Dermis blood vessel endothelial cell (primary cell): ENCODE measurements at places on chromosomes 6 and 20. TPM values are rescaled to one million over a fixed set of nuclear protein-coding genes. Genes with fewer than 3 reads are reported as not detected.
A peak's percentile ranks its signal among the peaks of the same experiment; 100 is the strongest.

The MAPK14 gene
- total RNA-seq, result 71.8 and 77.0 TPM in 2 replicates

The GNAS-AS1 gene
- total RNA-seq, result not detected in 2 replicates

GRCh38 chr6:90939906-90940305 lies 353.0 kb upstream of the MAP3K7 start:
- DNase-seq, result no peak

GRCh38 chr20:58097429-58097828 lies 131.0 kb downstream of the ANKRD60 start:
- DNase-seq, result no peak

DNA sequence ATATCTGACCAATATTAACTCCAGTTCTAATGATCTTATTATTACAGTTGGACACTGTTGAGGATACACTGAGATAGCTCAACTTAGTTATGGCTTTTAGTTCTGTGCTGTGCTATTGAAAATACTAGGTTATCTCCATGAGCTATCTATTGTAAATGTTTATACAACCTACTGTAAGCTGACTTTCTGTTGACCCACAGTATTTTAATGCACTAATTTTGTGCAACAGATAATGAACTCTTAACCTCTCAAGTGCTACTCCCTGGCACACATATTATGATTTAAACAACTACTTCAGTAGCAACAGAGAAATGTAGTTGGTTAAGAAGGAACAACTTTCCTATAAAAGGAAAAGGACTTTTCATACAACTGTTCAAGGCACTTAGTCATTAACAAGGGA lies 5.2 kb upstream of the MMS22L start:
- DNase-seq, result no peak

The BTBD3 gene
- 65.3 and 84.9 TPM in 2 replicates for total RNA-seq

DNA sequence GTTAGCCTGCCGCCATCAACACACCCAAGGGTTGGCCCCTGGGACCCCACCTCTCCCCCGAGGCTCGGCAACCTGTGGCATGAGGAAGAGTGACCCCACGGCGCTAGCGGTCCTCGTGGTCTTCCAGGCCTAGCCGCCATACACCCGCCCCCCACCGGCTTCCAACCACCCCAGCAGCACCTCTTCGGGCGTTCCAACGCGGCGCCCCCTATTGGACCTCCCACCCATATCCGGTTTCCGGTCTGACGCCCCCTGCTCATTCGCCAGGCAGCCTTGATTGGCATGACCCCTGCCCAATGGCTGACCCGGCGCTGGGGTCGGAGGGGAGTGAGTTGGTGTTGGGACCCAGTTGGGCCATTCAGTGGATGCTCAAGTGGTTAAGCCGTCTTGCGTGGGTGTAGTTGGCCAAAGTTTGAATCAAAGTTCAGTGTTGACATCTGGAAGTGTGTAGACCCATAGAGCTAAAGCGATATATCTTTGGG lies at the start of gene GNAS-AS1:
GNAS-AS1 (minus strand) TSS at position 210 of the 482 bp plus-strand sequence.
- peak; percentile 14 for DNase-seq

- no peak for DNase-seq
These were observed 46.3 kb downstream of the NINL start for GRCh38 chr20:25538838-25539665.

The CD109 gene
- total RNA-seq, result 25.2 and 36.3 TPM in 2 replicates

The NR2E1 gene
- total RNA-seq, result not detected in 2 replicates

GRCh38 chr6:37535759-37536490 lies 36.2 kb upstream of the CCDC167 start:
- no peak for DNase-seq

GRCh38 chr20:46681032-46681854 lies 8.0 kb downstream of the TP53RK start:
- DNase-seq, result peak; percentile 78

The HLA-DMB gene
- 1.0 and 2.9 TPM in 2 replicates for total RNA-seq

GRCh38 chr20:59255256-59255655 lies 45.2 kb upstream of the EDN3 start:
- no peak for DNase-seq

- DNase-seq, result no peak
These were observed 29.2 kb upstream of the SMAP1 start for GRCh38 chr6:70638468-70638867.

- DNase-seq, result no peak
These were observed 29.0 kb downstream of the L3MBTL3 start for GRCh38 chr6:130047088-130047995.

The ARFGAP1 gene
- 60.0 and 70.8 TPM in 2 replicates for total RNA-seq

GRCh38 chr20:1503564-1504227 lies 12.5 kb upstream of the SIRPB2 start:
- DNase-seq, result peak; percentile 96

The TTK gene
- total RNA-seq, result 8.5 and 37.9 TPM in 2 replicates

DNA sequence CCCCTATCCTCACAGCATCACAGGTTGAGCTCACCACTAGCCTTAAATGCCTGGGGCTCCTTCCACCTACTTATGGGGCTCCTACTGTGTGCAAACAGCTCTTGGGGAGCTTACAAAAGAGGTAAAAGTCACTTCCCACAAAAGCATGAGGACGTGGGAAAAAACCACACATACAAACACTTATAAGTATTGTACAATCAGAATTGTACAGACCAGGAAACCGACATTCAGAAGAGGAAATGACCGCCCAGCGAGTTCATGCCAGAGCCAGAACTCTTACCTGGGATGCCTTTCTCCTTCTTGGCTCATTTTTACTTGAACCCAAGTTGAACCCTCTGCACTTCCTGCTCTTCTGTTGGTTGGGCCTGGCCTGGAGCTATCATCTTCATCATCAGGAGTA lies 6.3 kb upstream of the PPP1R16B start:
- DNase-seq, result peak; percentile 93

DNA sequence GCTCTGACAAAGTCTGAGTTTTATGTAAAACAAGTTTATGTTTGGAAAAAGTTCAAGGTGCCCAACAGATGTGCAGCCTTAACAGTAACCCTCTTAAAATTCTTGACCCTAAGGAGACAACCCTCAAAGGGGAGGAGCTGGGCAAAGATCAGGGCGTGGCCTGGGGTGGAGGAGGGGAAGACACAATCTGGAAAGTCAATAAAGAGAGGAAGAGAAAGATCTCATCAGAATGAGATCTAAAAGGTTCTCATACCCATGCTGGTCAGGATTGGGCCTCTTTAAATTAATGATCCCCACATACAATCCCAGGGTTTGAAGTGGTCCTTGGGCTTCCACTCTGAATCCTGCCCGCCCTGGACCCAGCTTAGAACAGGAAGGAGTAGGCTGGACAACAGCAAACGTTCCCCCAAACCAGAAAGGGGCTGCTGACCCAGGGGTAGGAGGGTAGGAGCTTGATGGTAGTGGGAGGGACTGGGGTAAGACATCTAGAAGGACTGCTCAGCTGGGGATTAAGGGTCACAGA lies 33.0 kb downstream of the FOXP4 start:
- no peak for DNase-seq

DNA sequence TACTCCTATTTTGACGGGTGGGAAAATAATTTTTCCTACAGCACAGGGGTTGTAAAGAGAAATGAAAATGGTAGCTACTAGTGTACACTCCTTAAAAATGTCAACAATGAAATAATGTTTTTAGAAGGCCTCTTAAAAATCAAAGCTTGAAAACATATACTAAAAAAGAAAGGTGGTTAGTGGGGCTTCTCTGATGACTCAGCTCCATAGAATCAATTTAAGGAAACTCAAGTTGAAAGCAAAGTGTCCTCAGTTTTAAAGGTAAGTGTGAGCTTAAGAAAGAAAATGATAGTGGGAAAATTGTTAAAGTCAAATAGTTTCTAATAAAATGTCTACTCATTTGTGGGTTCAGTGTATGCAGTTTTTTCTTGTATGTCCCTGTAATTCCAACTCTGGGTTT lies 58.2 kb downstream of the ADGRB3 start:
- no peak for DNase-seq

GRCh38 chr20:1808101-1808500 lies 87.1 kb upstream of the SIRPA start:
- no peak for DNase-seq

DNA sequence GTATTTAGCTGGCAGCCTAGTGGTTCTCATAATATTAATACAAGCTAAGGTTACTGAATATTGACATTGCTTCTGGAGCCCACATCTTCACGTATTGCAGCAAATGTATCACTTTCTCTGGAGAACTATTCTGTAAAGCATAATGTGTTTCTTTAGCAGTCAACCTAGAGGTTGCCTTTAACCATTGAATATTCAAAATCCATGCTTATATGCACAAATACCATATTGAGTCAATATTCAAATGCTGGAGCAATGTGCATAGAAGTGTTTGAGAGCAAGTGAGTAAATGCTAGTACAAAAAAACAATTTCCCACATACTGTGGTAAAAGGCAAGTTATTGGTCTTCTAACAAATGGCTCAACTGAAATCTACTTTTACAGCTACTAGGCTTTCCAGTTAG lies 231.8 kb downstream of the TRDN start:
- DNase-seq, result no peak

The RAMACL gene
- 2.9 and 6.6 TPM in 2 replicates for total RNA-seq

The VNN1 gene
- total RNA-seq, result not detected in 2 replicates

GRCh38 chr20:14378326-14378725 lies 40.9 kb upstream of the FLRT3 start:
- DNase-seq, result no peak

- DNase-seq, result no peak
These were observed 16.1 kb downstream of the GMEB2 start for GRCh38 chr20:63610581-63611435.

GRCh38 chr6:38262026-38262425 lies 377.7 kb downstream of the BTBD9 start:
- DNase-seq, result peak; percentile 84

- peak; percentile 22 for DNase-seq
These were observed 250.8 kb upstream of the PRDM1 start for GRCh38 chr6:105835373-105835772.

GRCh38 chr6:48765352-48765961 lies 654.5 kb upstream of the PTCHD4 start:
- peak; percentile 67 for DNase-seq

The SUMO4 gene
- total RNA-seq, result 1.0 and 1.3 TPM in 2 replicates

The SLCO4A1 gene
- total RNA-seq, result 3.7 and 4.8 TPM in 2 replicates

The ADGRB3 gene
- not detected in 2 replicates for total RNA-seq

The DHX16 gene
- 39.3 and 52.6 TPM in 2 replicates for total RNA-seq

The DPPA5 gene
- not detected in 2 replicates for total RNA-seq

GRCh38 chr6:160088069-160088783 lies 33.4 kb upstream of the SLC22A1 start:
- DNase-seq, result peak; percentile 71

DNA sequence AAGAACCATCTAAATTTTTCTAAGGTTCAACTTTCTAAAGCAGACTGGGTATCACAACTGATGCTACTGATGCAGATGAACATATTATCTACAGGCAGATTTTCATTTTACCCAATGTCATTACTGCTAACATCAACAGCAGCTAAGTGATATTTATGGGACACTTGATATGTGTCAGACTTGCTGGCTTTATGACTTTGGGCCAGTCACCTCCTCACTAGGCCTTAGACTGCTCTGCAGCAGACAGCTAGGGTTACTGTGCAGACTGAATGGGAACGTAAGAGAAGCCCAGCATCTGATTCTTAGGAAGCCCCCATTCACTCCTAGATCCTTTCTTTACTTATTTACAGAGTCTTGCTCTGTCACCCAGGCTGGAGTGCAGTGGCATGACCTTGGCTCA lies 66.2 kb downstream of the MYH7B start:
- DNase-seq, result no peak

GRCh38 chr6:8069151-8069550 lies 5.0 kb upstream of the BLOC1S5 start:
- DNase-seq, result no peak

GRCh38 chr20:50582591-50583234 lies 72.5 kb downstream of the PTPN1 start:
- no peak for DNase-seq

DNA sequence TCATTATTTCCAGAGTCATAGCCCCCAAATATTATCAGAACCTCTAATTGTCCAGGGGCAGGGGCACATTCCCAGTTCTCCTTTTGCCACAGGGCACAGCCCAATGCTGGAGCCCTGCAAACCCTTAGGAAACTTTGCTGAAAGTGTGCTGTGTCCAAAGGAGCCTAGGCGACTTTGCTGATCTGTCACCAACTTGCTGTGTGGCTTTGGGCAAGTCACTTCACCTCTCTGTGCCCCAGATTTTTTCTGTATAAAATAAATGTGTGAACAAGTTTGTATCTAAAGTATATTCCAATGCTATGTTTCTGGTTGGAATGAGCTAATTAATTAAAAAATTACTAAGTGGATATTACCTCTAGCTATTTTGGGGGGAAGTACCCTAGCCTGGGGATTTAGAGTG lies 25.4 kb upstream of the BCAS1 start:
- DNase-seq, result no peak

The OTOR gene
- total RNA-seq, result not detected in 2 replicates

The DLK2 gene
- 0.60 and 0.68 TPM in 2 replicates for total RNA-seq

GRCh38 chr6:34478796-34479195 lies 12.9 kb downstream of the PACSIN1 start:
- no peak for DNase-seq

- no peak for DNase-seq
These were observed 947.3 kb downstream of the KIF16B start for GRCh38 chr20:15625981-15626380.

DNA sequence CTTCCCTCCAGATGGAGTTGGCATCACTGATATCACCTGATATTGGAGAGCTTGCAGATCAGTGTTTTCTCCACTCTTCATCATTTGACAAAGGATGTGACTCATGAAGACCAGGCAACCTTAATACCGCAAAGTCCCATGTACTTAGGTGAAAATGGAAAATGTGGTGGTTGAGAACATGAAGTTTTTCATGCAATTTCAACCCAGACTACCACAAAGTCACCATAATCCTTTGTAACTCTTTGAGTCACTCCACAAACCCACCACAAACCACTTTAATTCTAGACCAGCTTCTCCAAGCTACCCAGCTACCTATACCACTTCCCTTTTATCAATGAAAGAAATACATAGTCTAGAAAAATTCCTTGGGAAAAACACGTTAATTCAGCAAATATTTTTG lies 7.1 kb downstream of the NHLRC1 start:
- DNase-seq, result no peak

GRCh38 chr20:47175493-47175892 lies 181.0 kb downstream of the ZMYND8 start:
- peak; percentile 92 for DNase-seq

DNA sequence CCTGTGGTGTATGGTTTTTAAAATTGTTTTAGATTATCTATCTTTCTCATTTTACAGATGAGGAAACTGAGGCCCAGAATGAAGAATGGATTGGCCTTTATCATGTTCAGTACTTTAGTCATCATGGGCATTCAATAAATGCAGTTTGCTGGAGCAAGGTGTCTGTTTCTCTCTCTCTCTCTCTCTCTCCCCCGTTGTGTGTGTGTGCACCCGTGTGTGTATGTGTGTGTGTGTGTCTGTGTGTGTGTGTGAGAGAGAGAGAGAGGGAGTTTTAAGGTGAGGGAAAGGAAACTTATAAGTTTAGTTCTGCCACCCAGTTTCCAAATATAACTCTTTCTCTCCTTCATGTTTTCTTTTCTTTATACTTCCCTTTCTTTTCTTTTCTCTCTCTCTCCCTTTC lies 62.4 kb downstream of the CTNNBL1 start:
- DNase-seq, result no peak

The HLA-A gene
- 595 and 927 TPM in 2 replicates for total RNA-seq

GRCh38 chr6:69216127-69216526 lies 580.7 kb downstream of the LMBRD1 start:
- no peak for DNase-seq

DNA sequence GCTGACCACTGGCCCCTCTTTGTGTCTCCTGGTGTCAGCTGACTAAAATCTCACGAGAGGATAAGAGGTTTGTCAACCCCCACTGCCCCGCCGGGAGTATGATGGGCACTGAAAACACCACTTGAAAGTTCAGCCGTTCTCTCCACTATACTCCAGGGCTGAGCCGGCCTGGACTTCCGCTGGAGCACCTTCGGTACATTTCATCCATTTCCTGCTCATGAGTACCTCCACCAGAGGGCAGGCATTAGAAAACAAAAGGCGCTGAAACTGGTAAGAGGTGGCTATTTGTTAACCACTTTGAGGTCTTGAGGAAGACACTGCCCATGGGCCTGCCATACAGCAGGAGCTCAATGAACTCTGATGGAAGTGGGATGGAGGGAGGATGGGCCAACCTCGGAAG lies 17.9 kb upstream of the ANKRD60 start:
- DNase-seq, result peak; percentile 72
